ENCODE measurements at places on chromosomes 6 and 20.

DNA sequence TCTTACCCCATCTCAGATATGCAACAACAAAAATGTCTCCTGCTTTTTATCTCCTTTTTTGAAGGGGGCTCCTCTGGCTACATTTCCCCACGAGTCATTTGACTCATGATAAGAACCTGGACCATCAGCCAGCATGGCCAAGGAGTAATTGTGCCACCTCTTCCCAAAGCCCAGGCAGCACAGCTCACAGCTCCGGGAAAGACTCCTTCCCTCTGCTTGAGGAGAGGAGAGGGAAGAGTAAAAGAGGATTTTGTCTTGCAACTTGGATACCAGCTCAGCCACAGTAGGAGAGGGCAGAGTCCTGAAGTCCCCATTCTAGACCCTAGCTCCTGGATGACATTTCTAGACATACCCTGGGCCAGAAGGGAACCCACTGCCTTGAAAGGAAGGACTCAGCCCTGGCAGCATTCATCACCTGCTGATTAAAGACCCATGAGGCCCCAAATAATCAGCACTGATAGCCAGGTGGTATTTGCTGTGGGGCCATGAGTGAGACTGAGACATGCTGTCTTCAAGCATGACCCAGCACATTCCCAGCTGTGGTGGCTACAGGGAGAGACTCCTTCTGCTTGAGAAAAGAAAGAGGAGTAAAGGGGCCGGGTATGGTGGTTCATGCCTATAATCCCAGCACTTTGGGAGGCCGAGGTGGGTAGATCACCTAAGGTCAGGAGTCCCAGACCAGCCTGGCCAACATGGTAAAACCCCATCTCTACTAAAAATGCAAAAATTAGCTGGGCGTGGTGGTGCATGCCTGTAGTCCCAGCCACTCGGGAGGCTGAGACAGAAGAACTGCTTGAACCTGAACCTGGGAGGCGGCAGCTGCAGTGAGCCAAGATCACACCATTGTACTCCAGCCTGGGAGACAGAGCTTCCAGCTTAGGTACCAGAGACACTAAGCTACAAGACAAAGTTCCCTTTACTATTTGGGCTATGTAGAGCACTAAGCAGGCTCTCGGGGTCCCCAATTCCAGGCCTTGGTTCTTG, 28.1 kb downstream of the NCOA6 start:
- no peak for DNase-seq

GRCh38 chr6:136158387-136158821, 91.7 kb downstream of the MTFR2 start:
- DNase-seq, result no peak

DNA sequence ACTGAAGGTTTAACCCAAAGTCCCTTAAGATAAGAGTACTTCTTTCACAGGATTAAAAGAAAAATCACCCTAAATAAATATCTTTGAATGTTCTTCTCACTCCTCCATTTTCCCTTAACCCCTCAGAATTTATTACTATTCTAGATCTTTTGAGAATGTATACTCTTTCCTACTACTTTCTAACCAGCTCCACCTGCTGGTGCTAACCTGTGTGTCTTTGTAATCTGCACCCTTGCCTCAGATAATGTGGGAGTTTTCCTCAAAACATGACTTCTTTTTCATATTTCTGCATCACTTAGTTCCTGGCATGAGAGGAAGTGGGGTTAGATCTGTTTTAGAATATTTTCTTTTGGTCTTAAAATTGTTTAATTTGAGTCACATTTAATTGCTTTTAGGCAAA, 394.2 kb downstream of the BMP2 start:
- DNase-seq, result no peak

- no peak for DNase-seq
Observed at GRCh38 chr6:18349386-18349785, 37.8 kb upstream of the RNF144B start.
